ENCODE measurements at places on chromosomes 1 and 21.

DNA sequence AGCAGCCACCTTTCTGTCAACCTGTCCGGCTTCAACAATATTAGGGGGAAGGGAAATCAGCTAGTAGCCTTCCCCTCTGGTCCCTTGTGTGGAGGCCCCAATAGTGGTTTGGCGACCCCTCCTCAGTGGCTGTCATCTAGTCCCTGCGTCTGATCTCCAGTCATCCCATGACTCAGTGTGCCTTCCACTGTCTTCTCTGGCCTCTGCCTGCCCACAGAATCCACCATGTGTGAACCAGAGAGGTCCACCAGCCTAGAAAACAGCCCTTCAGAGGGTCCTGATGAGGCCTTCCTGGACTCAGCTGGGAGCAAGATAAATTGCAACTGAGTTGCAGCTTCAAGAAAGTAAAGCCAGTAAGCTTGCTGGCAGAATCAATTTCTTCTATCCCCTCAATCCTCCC, 3.8 kb upstream of the ATXN7L2 start:
- DNase-seq = no peak

DNA sequence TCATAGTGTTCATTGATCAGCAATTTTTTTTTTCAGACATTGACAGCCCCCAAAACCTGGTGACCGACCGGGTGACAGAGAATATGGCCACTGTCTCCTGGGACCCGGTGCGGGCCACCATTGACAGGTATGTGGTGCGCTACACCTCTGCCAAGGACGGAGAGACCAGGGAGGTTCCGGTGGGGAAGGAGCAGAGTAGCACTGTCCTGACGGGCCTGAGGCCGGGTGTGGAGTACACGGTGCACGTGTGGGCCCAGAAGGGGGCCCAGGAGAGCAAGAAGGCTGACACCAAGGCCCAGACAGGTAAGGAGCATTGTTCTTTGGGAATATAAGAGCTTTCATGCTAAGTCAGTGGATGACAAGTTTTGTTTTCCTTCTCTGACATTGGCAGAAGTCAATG, 49.3 kb downstream of the TNN start:
- DNase-seq = no peak

- DNase-seq = no peak
These were observed 600.5 kb downstream of the KCNT2 start for GRCh38 chr1:196007763-196008162.

DNA sequence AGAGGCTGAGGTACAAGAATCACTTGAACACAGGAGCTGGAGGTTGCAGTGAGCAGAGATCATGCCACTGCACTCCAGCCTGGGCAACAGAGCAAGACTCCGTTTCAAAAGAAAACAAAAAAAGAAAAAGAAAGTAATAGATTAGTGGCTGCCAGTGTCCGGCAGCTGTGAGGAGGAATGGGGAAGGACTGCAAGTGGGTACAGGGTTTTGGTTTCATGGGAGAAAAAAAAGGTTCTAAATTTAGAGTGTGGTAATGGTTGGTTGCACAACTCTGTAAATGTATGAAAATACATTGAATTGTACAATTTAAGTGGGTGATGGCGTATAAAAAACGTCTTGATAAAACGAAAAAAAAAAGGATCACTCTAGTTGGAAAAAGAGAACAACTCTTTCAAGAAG, 6.7 kb downstream of the TAF1A start:
- no peak for DNase-seq

DNA sequence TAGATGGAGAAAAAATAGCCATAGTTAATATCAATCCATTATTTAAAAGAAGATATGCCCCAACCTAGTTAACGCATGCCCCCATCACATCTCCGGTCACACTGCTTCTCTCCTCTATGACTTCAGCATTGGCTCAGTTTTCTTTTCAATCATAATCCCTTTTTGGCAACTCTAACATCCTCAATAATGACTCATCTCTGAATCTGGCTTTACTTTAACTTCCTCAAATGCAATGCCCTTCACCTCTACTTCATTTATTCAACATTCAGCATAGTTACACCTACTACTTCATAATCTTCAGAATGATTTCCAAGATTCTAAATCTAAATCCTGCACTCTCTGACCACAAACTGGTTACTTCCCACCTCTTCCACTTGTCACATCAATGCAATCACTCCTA, 417.3 kb downstream of the USH2A start:
- DNase-seq = no peak

GRCh38 chr1:238061967-238062613, 171.4 kb upstream of the ZP4 start:
- no peak for DNase-seq

GRCh38 chr1:14768582-14769304, 170.3 kb downstream of the KAZN start:
- no peak for DNase-seq

DNA sequence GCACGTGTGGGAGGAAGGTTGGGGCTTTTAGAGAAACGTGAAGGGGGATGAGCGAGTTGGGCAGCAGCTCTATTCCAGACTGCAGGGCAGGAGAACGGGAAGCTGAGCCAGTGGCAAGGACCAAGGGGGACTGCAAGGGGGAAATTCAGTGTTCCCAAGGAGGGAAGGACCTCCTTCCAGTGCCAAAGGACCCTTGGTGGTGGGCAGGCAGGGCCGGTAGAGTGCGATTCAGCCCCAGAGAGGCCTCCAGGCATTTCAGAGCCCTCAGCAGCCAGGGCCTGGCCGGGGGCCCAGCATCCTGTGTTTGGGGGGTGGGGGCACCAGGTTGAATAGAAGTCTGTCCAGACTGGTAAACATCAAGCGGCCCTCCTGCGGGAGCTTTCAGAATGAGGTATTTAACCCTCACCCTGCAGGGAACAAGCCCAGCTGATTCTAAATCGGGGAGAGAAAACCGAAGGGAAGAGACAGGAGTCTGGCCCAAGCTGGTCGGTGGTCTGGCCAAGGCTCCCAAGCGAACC, 2.3 kb downstream of the COL9A2 start:
- DNase-seq = no peak

DNA sequence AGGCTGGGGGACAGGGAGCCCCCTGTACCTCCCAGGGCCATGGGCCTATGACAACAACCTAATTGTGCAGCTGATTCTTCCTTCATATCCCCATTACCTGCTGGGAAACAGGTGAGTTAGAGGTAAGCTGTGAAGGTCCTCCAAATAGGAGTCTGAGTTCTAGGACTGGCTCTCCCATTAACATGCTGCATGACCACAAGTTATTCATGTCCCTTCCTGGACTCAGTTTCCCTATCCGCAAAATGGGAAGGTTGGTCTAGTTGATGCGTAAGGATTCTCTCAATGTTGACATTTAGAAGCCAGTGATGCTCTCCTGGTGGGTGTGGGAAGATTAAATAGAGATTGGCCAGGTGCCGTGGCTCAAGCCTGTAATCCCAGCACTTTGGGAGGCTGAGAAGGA, 4.1 kb downstream of the ZNF683 start:
- no peak for DNase-seq

DNA sequence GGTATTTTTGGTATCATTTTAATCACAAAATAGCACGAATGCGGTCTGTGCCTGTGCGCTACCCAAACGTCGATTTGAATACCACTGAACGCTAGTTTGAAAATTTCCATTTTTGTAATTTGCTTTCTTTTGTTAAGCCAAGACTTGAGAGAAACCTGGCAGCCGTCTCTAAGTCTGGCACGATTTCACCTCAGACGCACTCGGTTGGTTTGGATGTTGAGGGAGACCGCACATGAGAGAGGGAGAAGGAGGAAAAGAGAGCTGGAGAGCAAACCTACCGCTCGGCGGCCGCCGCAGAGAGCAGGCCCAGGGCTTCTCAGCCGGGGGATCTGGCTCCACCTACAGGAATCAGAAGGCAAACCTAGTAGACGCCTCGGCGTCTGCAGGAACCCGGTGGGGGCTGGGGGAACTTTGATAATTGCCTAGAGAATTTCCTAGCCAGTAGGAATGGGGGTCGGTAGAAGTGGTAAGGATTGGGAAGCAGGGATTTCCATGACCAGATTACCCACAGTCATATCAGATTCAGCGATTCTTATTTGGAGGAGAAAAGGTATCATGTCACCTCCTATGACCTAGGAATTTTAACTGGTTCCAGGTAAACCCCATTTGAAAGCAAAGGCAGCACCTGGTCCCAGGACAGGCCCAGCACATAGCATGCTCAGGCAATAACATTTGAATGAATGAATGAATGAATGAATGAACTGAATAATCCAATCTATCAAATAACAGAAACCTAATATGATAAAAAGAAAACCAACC, 83.2 kb downstream of the TM2D1 start:
- DNase-seq = peak; percentile 43

GRCh38 chr1:67441183-67441582, 11.0 kb upstream of the SERBP1 start:
- peak; percentile 50 for DNase-seq

GRCh38 chr1:99635664-99636063, 10.2 kb upstream of the PALMD start:
- DNase-seq = no peak

GRCh38 chr1:84971957-84972356, 25.0 kb downstream of the MCOLN2 start:
- DNase-seq = no peak

- DNase-seq = no peak
These were observed 13.7 kb downstream of the ACTRT2 start for GRCh38 chr1:3034728-3035562.

- no peak for DNase-seq
These were observed 125.2 kb downstream of the PCBP3 start for GRCh38 chr21:45768740-45769048.

DNA sequence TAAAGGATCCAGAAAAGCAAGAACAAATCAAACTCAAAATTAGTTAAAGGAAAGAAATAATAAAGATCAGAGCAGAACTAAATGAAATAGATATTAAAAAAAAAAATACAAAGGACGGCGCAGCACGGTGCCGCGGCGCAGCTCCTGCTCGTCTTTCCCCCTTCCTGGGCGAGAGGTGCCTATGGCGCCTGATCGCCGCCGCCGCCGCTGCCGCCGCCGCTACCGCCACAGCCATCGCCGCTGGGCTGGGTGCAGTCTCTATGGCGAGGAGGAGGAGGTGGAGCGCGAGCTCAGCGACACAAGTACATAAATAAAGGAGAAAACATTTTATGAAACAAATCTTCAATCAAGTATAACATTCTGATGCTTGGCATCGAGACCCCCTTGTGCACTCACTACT, 77.6 kb upstream of the VANGL1 start:
- no peak for DNase-seq

DNA sequence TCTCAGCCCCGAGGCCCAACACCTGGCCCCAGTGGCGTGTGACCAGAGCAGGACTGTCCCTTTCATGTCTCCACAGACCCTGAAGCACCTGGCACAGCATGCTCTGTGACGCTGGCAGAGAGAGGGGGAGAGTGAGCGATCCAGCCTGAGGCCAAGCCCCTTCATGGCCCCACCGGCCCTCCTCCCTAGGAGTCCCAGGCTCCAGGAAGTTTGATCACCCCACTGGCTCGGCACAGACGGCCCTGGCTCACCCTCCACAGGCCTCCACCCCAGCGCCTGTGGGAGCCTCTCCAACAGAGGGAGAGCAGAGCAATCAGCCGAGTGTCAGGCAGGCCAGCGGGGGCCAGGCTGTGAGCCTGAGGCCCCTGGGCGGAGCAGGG, 11.0 kb downstream of the SH3BGRL3 start:
- DNase-seq = no peak

- no peak for DNase-seq
These were observed 52.9 kb downstream of the MPZL1 start for GRCh38 chr1:167774710-167775109.

DNA sequence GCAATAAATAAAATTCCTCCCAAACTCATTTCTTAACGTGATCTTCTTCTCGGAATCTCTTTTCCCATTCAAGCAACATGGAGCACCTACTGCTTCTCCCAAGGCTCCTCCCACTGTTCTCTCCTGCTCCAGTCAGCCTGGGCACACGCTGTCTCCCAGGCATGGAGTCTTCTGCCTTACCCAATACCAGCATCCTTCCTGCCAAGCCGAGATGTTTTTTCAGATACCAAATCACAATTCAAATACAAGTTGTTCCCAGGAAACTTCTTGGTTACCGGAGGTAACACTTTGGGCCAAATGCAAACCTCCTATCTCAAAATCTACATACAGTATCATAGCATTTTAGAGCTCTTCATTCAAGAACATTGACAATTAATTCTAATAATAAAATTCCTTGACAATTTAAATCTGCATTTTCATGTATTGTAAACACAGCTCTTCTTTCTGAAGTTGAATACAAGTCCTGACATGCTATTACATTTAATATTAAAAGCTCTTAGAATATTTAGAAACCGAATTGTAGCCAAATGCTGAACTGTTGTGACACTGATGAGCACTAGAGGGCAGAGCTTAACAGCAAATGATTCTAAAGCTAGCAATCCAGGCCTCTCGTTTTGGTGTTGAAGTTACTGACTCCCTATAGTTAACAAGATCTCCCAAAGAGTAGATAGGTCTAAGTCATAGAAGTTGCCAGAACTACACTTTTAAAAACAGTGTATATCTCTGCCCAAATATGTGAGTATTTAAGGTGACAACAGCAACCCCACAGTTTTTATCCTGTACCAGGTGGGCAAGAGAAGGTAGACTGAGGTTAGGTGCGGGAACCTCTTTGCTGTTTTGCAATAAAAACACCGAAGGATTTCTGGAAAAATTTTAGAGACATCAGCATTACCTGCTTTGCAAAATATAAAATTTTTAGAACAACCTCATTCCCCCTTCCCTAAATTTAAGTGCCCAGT, 52.3 kb downstream of the BCAR3 start:
- DNase-seq = no peak

DNA sequence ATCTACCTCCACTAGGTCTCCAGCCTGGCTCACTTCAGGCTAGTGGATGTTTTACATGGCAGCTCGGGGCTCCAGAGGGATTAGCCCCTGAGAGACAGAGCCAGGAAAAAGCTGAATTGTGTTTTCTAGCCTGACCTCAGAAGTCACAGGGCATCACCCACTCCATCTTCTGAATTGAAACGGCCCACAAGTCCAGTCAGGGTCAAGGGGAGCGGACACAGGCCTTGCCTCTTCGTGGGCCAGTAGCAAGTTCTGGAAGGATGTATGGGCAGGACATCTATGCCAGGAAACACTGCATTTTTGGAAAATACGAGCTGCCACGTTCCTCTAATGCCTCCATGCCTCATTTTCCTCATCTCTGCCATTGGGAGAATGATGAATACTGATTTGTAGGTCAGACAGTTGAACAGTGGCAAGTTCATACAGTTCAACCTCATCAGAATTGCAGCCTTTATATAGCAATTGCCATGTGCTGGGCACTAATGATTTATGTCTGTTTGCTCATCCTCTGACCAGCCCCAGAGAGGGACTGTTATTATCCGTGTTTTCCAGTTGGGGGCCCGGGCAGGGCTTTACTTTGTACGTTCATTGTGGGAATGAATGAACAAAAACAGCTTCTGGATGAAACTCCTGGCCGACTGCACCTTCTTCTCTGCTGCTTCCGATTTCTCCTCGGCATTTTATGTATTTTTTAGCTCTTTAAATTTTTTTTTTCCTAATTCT, 23.2 kb upstream of the PCBP3 start:
- no peak for DNase-seq

DNA sequence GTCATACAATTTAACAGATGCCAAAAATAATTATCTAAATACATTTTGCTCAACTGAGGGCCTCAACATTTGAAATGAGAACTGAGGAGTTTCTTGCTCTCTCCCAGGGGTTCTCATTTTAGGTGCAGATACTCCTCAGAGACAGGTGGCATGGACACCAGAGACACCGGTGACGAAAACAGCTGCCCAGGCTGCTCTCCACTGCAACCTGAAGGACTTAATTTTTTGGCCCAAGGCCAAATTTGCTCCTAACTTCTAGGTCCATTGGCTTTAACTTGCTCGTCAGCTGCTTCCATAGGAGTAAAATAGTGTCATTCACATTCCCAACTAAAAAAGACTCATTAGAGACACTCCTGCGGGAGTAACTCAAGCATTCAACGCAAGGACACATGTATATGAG, 87.0 kb downstream of the NRIP1 start:
- DNase-seq = no peak

GRCh38 chr21:32921632-32922230, 104.0 kb upstream of the OLIG2 start:
- DNase-seq = peak; percentile 59

Data from stimulated activated CD4-positive, alpha-beta T cell treated with anti-CD3 and anti-CD28 coated beads, Interleukin-2, amount 100 ng/mL, for 48 hours (primary cell).